ENCODE measurements at places on chromosomes 3 and 15. TPM values are rescaled to one million over a fixed set of nuclear protein-coding genes. Genes with fewer than 3 reads are reported as not detected.

DNA sequence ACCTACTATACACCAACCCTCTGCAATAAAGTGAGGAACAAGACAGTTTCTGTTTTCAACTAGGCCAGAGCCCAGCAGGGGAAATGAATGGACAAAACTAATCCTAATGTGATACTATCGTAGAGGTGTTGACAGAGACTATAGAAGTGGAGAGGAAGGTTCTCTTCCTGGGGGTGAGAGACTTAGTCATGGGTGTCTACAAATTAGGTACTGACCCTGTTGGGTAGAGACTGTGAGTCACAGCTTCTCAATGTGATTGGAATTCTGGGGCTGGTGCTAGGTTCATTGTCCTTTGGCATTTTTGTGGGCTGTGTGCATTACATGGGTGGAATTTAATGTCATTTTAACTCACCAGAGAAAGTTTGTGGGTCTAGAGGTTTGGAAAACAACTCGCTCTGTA is 79.3 kb downstream of the ADAMTSL3 start:
- DNase-seq, result no peak

GRCh38 chr3:178732824-178733223 is 196.6 kb downstream of the KCNMB2 start:
- no peak for DNase-seq

FAM81A gene
- total RNA-seq, result not detected

GRCh38 chr3:46619845-46620778 is 7.8 kb downstream of the FAM240A start:
- DNase-seq, result no peak

- no peak for DNase-seq
These were observed 119.3 kb downstream of the P3H2 start for GRCh38 chr3:190001426-190001825.

- DNase-seq, result no peak
These were observed 7.3 kb upstream of the ZBTB38 start for GRCh38 chr3:141360888-141361598.

- no peak for DNase-seq
These were observed 1.0 kb upstream of the PCBP4 start for GRCh38 chr3:51968170-51968775.

LIPC gene
- not detected for total RNA-seq

POLQ gene
- total RNA-seq, result 25.1 TPM

- DNase-seq, result no peak
These were observed 37.1 kb upstream of the CCK start for GRCh38 chr3:42302924-42303634.

DNA sequence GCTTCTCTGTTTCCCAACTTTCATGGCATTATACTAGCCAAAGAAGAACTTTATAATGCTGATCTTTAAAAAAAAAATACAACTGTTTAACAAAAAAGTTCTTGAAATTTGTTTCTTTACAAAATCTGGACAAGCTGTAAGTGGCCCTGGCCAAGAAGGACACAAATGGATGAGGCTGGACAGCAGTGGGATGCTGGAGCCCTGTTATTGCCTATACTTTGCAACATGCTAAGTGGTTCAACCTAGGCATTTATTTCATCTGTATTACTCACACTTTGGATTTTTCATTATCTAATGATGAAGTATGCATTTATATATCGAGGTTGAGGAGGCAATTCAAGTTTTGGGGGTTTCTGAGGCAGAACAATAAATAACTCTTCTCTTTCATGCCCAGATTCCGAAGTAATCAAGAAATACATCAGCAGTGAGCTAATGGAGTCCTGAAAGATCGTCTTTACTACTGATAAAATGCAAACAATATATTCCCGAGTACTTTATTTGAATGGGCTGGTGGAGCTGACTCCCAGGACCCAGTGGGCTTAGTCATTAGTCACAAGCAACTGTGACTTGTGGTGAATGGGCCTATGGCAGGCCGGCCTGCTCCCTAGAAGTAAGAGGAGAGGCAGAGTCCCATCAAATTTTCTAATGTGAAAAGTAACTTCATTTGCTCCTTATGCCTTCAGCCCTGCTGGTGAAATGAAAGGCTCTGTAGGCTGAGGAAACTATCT is 177.3 kb upstream of the DPH6 start:
- DNase-seq, result no peak

DNA sequence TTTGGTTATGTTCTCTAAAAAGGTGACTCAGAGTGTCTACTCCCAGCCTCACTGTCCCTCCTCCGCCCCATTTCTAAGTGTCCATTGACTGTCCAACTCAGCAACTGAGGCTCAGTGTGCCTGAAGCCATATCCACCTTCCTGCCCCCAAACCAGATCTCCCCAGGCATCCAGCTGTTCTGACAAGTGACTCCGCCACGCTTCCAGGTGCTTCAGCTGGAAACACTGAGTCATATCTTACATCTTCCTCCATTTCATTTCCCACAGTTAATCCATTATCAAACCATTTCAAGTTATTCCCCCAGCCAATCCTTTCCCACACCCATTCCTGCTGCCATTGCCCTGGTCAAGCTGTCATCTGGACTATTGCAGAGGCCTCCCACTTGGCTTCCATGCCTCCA is 17.1 kb downstream of the MAGEF1 start:
- DNase-seq, result no peak

- DNase-seq, result no peak
These were observed 32.9 kb upstream of the FBLN2 start for GRCh38 chr3:13515786-13516759.

FRMD5 gene
- total RNA-seq, result 0.24 TPM

DNA sequence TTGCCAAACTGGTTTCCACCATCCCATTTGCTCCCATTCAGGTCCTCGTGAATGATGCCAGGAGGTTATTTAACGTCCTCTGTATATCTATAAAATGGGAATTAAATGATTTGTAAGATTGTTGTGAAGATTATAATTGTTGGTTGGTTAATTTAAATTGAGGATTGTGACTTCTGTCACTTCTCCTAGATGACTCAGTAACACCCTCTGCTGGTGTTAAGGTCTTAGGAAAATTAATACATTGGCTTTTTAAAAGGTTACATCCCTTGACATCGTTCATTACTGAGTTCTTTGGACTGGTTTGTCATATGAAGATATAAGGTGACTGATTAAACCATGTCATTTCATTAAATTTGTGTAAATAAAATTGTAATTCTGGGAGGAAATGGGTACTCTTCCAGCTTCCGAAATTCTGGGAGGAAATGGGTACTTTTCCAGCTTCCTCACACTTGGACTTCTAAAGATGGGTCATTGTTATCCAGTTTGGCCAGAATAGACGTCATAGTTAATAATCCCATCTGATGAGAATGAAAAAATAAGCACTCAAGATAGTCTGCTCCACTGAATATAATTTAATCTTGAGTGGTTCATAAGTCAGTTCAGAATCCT is 33.3 kb upstream of the PAQR5 start:
- DNase-seq, result no peak

CD96 gene
- 39.0 TPM for total RNA-seq

ROPN1 gene
- not detected for total RNA-seq

DNA sequence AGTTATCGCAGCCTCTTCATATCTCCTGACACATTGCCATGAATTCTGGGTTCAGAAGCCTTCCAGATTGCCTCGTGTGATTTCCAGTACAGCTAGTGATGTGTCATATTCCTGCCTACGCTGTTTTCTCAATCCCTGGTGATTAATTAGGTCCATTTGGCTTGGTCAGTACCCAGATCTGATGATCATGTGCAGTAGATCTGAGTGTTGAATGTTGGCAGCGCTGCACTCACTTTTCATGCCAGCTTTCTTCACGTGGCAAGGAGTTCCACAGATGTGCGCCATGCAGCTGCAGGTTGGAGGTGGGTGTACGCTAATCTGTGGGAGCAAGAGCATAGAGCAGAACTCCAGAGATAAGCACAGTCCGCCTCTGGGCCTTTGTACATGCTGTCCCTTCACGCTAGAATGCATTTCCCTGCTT is 86.9 kb upstream of the COL6A5 start:
- DNase-seq, result no peak

SETMAR gene
- 11.7 TPM for total RNA-seq

DNA sequence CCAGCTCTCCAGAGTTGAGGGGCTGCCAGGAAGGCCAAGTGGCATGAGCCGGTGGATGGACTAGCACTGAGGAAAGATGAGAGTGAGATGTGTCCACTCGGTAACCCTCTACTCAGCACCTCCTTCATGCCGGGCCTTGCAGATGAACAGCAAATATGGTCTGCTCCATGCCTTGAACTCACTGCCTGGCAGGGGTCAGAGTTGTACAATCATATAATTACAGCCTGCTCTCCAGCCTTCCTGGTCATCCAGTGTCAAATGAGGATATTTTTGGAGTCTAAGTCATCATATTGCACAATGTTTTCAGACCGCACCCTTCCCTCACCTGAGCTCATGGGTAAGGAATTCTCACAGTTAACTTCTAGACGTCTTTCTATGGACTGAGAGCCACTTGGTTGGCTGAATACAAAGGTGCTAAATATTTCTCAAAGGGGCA is 4.9 kb downstream of the MGLL start:
- DNase-seq, result no peak

GRCh38 chr3:156311431-156311830 is 191.1 kb downstream of the KCNAB1 start:
- DNase-seq, result no peak

SMCO1 gene
- total RNA-seq, result not detected

GRCh38 chr3:133944641-133945380 is 49.1 kb upstream of the RAB6B start:
- no peak for DNase-seq

DNA sequence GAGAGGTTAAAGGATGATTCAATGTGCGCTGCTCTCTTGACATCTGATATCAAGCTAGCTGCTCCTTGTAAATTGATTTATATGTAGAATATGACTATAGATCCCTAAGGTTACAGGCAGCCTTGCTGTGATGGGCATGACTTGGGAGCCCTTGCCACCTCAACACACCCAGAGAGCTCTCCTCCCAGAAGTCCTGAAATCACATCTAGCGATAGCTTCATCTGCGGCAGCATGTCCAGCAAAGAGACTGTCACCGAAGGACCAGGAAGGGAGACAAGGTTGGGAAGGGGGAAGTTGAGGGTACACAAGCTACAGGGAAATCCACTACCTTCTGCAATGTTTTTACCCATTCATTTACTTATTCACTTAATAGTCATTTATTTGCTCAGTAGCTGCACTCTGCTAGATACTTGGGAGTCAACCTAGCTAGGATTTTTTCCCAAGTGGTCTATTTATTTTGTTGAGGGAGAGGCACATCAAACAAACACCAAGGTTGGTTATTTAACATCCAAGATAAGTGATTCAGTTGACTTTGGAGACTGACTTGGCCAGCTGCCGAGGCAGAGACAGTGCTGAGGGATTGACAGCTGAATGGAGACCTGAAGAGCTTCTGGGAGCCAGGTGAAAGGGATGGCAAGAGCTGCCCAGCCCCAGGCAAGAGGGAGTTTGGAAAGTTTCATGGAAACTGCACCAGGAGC is 205.8 kb upstream of the IL12A start:
- DNase-seq, result no peak

RAB6B gene
- 3.9 TPM for total RNA-seq

SAMMSON gene
- not detected for total RNA-seq

- DNase-seq, result no peak
These were observed 29.1 kb upstream of the PDZRN3 start for GRCh38 chr3:73653877-73654276.

SLC24A1 gene
- 13.5 TPM for total RNA-seq

DNA sequence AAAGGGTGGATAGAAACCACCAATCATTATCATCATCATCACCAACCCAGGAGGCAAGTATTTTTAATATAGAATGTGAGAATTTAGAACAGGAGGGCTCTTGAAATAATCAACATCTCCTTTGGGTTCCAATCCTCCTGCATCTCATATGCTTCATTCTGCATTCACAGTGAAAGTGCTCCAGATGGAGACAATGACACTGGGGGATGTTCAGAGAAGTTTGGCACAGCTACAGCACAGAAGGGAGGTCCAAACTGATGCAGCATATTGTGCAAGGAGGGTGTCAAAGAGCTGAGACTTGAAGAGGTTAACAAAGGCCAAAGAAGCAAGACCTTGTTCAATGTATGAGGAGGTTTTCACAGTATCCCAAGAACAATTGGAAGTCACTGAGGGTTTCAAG is 767.1 kb downstream of the NTRK3 start:
- DNase-seq, result no peak

- peak; percentile 61 for DNase-seq
These were observed 728 bp downstream of the CRTC3 start for GRCh38 chr15:90530250-90531051.

MCTP2 gene
- total RNA-seq, result 38.5 TPM

- DNase-seq, result peak; percentile 43
These were observed 100.1 kb downstream of the RPL39L start for GRCh38 chr3:187039100-187039722.

GRCh38 chr3:45712434-45713110 is 23.4 kb downstream of the SACM1L start:
- DNase-seq, result no peak

- peak; percentile 49 for DNase-seq
These were observed 1.3 kb downstream of the FAM43A start for GRCh38 chr3:194686816-194687637.

Data from activated CD4-positive, alpha-beta memory T cell treated with anti-CD3 and anti-CD28 coated beads for 36 hours (primary cell).